ENCODE measurements at places on chromosomes 6 and 20. TPM values are rescaled to one million over a fixed set of nuclear protein-coding genes. Genes with fewer than 3 reads are reported as not detected.

GRCh38 chr20:54293526-54293925 is 85.6 kb downstream of the PFDN4 start:
- DNase-seq, result no peak

DNA sequence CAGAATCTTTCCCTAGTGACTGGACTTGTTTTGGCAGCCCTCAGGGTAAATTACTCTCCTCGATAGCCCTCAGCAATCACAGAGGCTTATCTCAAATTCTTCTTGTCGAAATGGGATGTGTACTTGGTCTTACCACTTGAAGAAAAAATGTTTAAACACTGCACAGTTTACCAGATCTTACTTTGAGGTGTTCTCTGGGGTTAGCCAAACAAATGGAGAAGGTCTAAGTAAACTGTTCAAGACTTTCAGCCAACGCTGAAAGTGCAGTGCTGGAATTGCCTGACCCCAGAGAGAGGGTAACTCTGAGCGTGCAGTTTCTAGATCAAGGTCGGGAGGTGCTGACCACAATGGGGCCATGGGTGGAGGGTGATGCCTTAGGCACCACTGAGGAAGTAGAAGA is 39.2 kb downstream of the MYLIP start:
- DNase-seq, result no peak

DNA sequence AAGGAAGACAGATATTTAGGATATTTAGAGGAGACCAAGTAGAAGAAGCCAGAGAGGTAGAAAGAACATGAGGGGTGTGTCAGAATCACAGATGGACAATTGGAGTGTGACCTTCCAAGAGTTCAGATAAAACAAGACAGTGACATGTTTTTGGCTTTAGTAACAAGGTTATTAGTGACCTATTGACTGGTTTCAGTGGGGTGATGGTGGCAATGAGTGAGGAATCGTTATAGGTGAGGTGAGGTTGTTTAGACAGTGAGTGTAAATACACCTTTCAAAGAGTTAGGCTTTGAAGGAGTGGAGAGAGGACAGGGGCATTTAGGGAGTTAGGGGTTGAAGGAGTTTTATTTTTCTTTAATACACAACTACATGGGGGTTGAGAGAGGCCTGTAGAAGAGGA is 3.2 kb downstream of the SNRNP48 start:
- DNase-seq, result no peak

The SUPT3H gene
- 3.6 TPM for total RNA-seq

GRCh38 chr6:82818727-82819126 is 246.9 kb downstream of the UBE3D start:
- DNase-seq, result peak; percentile 9

DNA sequence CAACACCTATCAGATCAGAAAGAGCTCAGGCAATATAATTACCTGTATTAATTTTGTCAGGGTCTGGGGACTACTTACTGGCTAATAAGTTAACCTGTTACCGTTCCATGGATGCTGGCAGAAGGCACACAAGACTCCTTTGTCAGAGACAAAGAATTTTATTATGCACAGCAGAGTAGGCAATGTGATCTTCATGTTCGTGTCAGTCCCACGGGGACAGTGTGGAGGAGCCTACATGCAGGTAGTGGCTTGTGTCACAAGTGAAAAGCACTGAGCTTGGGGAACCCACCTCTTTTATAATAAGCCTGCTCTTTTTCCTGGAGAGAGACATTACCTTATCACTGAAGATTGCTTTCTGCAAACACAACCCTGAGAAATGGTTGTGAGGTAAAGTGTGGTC is 96.9 kb downstream of the CD164 start:
- no peak for DNase-seq
